ENCODE measurements at places on chromosomes 3 and 15.

DNA sequence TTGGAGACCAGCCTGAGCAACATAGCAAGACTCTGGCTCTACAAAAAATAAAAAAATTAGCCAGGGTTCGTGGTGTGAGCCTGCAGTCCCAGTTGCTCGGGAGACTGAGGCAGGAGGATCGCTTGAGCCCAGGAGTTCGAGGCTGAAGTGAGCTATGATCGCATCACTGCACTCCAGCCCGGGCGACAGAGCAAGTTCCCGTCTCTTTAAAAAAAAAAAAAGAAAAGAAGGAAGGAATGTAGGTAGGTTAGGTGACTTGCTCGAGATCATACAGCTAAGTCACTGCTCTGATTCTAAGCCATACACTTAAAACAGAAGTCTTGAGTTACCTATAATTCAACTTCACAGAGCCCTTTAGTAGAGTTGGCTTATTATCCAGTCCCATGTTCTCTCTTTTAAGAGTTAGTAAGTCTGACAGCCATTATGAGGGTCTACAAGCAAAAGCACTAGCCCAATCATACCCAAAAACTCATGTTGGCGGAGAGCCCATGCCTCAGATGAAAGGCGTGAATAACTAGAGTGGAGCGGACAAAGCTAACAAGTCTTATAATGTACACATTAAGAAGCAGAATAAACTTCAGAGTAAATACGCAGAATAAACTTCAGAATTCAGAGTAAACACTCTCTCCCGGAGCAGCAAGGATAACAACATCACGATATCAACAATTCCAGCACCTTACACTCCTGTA is 768 bp downstream of the AAGAB start:
- no peak for DNase-seq

DNA sequence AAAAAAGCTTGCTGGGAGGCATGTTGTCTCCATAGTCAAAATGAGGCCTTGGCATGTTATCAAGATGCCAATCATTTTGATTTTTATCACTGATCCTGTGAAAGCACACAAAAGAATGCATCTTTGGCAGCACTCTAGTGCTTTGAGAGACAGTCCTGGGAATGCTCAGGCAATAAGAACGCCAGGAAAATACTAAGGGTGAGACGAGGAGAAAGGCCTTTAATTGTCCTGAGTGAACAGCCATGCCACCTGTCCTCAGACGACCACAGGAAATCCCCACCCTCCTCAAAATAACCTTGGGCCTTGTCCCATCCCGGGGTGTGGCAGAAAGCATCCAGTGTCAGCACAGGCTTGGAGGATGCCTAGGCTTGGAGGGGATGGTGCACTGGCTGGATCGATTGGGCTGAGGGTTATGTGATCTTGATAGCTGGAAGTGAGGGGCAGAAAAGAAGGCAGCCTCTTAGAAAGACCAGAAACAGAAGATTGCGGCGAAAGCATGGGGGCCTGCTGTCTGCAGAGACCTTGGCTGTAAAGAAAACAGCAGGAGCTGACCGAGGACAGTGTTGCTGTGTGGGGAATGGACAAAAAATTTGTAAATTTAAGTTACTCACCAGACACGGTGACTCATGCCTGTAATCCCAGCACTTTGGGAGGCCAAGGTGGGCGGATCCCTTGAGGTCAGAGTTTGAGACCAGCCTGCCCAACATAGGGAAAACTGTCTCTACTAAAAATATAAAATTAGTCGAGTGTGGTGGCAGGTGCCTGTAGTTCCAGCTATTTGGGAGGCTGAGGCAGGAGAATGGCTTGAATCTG is 7.3 kb downstream of the TMEM158 start:
- DNase-seq: peak; percentile 23

- no peak for DNase-seq
Measured at GRCh38 chr3:154113609-154114008, 7.6 kb upstream of the ARHGEF26 start.

- DNase-seq: no peak
Measured at GRCh38 chr3:43181202-43181821, 75.4 kb upstream of the POMGNT2 start.

DNA sequence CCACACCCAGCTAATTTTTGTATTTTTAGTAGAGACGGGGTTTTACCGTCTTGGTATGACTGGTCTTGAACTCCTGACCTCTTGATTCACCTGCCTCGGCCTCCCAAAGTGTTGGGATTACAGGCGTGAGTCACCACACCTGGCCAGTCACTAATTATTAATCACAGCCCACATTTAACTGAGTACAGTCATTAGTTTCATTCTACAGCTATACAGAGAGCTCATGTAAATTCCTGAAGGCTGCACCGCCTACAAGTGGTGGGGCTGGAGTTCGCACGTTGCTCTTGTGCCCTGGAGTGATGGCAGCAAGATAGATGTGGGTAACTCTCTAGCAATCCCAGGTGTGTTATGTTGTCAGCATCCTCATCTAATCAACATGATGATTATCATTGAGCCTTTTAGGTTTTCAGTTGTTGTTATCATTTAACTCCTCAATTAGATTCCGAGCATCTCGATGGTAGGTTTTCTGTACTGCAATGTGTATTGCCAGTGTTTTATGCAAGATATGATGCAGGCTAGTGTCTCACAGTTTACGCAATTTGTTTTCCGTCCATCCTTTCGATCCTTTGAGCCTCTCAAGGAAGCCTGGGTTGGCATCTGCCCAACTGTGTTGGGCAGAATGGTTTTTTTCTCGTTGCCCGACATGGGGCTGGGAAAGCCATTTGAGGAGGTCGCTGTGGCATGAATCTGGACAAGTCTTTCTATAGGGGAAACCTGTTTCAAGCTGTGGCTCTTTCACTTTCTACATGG is 216.3 kb downstream of the LPP start:
- DNase-seq: peak; percentile 21

- no peak for DNase-seq
Measured at GRCh38 chr15:72564091-72564490, 90.0 kb downstream of the ARIH1 start.

GRCh38 chr3:13581485-13582365 is 32.8 kb downstream of the FBLN2 start:
- no peak for DNase-seq

GRCh38 chr3:4825436-4826236 is 153.6 kb upstream of the BHLHE40 start:
- DNase-seq: peak; percentile 56

- peak; percentile 57 for DNase-seq
Measured at GRCh38 chr3:99789011-99789721, 28.5 kb upstream of the CMSS1 start.

DNA sequence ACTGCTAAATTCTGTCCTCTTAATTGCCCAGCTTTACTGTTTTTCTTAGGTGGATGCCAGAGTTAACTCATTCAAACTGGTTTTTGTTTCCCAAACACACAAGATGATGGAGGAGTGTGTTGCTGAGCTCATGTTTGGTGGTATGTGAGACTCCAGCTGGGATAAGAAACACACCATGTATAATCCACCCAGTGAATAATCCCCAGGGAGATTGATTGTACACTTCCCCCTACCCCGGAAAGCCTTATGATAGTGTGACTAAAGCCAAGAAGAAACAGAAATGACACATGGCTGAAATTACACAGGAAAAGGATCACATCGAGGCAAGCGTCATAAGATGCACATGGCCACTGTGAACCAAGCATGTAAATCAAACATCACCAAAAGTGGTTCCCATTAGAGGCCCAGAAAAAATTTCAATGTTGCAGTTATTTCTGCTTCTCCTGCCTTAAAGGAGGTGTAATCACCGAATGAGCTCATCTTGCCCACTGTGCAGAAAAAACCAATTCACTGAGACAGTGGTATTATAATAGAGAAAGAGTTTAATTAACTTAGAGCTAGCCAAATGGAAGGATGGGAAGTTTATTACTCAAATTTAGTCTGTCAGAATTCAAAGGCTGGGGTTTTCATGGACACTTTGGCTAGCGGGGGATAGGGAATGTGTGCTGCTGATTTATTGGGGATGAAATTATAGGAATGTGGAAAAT is 56.7 kb upstream of the MAGI1 start:
- no peak for DNase-seq

GRCh38 chr15:58249646-58250312 is 111.6 kb downstream of the AQP9 start:
- no peak for DNase-seq

DNA sequence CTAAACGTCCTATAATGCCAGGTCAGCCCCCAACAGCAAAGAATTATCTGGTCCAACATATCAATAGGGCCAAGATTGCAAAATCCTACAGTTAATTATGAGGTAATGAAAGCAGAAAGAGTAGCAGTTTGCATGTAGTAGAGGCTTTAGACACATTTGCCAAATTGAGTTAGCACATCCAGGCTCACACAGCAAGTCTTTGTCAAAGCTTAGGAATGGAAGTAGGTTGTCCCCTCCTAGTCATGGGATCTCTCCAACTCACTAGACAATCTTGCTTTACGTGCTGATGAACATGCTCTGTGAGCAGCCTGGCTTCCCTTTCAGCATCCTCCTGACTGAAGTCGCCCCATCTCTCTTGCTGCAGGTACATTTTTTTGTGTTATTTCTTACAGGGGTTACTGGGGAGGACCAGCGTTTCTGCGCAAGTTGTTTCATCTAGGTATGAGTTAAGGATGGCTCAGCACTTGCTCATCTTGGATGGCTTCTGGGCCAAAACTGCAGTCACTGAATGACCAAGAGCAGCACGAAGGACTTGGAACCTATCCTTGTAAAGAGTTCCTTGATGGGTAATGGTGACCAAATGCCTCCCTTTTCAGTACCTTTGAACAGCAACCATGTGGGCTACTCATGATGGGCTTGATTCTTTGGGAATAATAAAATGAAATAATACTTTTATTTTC is 55.9 kb downstream of the SQOR start:
- DNase-seq: no peak

DNA sequence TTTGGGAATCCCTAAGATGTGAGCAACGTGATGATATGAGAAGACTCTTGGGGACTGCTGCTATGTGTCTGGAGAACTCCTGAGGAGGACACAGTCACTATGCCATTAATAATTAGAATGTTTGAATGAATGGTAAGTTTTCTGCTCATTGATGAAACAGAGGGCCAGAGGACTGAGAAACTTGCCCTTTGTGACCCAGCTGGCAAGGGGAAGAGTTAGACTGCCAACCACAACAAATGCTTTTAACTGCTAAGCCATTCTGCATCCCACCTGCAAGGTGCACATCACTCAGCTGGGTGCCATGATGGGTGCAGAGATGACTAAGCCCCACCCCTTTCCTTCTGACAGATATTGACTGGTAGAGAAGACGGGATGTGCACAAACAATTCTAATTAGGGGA is 249.6 kb downstream of the THRB start:
- no peak for DNase-seq

GRCh38 chr3:165696496-165696895 is 140.7 kb downstream of the BCHE start:
- no peak for DNase-seq

- no peak for DNase-seq
Measured at GRCh38 chr3:158085931-158086330, 20.3 kb downstream of the SHOX2 start.

DNA sequence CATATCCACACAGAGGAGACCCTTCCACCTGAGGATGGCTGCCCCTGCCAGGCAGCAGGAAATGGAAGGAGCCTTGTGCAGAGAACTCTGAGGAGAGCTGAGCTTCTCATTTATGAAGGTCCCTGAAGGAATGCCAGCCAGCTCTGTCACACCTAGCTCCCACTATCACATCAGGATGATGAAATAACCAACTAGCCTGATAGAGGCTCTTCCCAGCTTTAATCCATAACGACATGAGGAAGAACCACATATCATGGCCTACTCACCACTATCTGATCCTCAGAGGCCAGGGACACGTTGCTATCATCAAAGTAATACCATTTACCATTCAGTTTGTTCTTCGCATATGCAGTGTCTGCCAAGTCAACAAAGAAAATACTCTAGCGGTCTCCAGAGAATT is 1.5 kb upstream of the C3orf62 start:
- DNase-seq: no peak

- no peak for DNase-seq
Measured at GRCh38 chr3:107258300-107258699, 118.9 kb upstream of the CCDC54 start.

GRCh38 chr15:69953051-69953450 is 144.7 kb downstream of the TLE3 start:
- no peak for DNase-seq

DNA sequence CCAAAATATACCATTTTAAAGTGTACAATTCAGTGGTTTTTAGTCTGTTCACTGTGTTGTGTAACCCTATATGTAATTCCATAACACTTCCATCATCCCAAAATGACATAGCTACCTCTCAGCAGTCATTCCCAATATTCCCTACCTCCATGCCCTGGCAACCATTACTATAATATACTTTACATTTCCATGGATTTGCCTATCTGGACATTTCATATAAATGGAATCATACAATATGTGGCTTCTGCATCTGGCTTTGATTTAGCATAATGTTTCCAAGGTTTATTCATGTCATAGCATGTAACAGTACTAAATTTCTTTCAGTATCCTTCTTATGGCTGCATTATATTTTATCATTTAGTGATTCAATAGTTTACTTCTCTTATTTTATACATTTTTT is 25.3 kb downstream of the FAM98B start:
- no peak for DNase-seq

DNA sequence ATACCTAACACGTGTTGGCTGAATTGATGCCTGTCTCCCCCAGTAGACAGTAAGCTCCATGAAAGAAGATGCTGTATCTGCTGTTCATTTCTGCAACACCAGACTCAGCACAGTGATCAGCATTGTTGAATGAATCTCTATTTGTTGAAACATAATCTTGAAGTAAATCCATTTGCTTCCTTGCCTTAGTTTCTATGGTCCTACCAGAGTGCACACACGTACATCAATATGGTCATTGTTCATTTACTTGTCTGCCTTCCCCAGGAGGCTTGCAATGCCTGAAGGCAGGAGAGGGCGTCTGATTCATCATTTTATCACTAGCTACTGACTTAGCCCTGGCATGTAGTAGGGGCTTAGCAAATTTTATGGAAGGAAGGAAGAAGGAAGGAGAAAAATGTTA is 19.2 kb downstream of the RBP2 start:
- no peak for DNase-seq

- DNase-seq: no peak
Measured at GRCh38 chr15:53536479-53537120, 222.9 kb downstream of the WDR72 start.

GRCh38 chr3:50271314-50271936 is 2.5 kb downstream of the SEMA3B start:
- no peak for DNase-seq

DNA sequence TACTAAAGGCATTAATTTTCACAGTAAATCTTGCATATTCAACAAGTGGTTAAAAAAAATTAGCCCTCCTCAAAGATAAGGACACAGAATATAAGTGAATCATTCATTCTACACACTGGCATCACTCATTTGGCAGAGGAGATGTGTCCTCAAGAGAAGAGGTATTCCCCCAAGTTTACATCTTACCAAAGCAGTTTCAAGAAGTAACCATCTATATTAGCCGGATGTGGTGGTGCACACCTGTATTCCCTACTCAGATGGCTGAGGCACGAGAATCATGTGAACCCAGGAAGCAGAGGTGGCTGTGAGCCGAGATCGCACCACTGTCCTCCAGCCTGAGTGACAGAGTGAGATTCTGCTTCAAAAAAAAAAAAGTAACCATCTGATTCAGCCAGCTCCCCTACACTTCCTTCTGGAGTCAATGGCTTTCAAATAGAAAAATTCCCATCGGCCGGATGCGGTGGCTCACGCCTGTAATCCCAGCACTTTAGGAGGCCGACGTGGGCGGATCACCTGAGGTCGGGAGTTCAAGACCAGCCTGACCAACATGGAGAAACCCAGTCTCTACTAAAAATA is 15.4 kb downstream of the RAF1 start:
- no peak for DNase-seq
